ENCODE measurements at places on chromosomes 3 and 15.

GRCh38 chr15:23854912-23855659 lies 168.0 kb upstream of the NDN start:
- no peak for DNase-seq

DNA sequence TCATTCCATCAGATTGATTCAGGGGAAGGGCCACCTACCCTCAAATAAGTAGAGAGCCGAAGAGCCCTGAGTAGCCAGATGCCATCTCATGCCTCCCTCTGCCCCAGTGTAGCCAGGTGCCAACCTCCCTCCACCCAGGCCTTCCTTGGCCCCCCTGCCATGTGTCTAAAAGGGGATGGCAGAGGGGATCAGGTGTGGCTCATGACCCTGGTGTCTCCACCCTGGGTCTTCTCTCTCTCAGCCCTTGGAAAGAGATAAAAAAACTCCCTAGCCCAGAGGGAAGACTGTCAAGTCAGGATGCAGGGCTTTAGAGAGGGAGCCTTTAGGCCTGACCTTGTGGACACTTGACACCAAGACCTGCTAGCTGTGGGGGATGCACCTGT lies 5.2 kb downstream of the GRM2 start:
- no peak for DNase-seq

DNA sequence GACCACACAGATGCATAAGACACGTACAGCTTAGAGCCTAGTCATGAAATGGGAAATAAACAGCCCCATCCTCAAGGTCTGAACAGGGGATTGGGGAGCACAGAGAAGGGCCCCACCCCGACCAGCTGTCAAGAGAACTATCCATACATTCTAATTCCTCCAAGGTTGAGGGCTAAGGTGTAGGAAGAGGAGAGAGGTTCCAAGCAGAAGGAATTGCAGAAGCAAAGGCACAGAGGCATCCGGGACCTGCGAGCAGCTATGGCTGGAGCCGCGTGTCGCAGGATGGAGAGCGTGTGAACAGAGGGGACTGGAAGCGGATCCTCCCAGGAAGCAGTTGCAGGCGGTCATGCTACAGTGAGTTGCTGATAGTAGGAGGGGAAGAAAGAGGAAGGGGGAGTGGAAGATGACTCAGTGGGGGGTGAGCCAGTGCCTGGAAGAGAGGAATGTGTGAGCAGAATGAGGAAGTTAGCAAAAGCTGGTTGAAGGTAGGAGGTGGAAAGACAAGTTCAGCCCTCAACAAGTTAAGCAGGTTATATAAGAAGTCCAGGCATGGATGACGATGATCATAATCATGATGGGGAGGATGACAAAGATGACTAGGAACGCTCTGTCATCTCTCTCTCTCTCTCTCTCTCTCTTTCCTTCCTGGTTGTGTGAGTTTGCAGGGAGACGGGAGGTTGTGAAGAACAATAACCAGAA lies 89.7 kb downstream of the LIPC start:
- DNase-seq = no peak

DNA sequence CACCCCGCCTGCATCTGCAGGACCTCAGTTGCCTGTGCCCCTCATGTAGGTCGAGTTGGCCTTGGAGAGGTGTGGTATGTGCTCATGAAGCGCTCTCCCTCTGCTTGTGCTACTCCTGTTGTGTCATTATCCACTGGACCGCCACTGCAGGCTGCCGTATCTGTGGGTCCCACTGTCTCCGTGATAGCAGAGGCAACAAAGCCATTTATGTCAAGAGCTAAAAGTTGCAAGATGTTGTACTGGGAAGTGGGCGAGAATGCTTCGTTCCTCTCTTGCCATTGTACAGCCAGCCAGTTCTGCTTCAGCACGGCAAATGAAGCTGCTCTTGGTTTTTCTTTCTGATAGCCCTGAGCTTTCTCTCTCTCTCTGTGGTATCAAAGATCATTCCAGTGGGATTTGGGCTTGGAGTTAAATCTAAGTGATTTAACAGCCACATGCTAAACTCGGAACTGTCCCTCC lies 89.0 kb downstream of the TMEM212 start:
- DNase-seq = no peak
